ENCODE measurements at places on chromosomes 5 and 9.
A peak's percentile ranks its signal among the peaks of the same experiment; 100 is the strongest.

DNA sequence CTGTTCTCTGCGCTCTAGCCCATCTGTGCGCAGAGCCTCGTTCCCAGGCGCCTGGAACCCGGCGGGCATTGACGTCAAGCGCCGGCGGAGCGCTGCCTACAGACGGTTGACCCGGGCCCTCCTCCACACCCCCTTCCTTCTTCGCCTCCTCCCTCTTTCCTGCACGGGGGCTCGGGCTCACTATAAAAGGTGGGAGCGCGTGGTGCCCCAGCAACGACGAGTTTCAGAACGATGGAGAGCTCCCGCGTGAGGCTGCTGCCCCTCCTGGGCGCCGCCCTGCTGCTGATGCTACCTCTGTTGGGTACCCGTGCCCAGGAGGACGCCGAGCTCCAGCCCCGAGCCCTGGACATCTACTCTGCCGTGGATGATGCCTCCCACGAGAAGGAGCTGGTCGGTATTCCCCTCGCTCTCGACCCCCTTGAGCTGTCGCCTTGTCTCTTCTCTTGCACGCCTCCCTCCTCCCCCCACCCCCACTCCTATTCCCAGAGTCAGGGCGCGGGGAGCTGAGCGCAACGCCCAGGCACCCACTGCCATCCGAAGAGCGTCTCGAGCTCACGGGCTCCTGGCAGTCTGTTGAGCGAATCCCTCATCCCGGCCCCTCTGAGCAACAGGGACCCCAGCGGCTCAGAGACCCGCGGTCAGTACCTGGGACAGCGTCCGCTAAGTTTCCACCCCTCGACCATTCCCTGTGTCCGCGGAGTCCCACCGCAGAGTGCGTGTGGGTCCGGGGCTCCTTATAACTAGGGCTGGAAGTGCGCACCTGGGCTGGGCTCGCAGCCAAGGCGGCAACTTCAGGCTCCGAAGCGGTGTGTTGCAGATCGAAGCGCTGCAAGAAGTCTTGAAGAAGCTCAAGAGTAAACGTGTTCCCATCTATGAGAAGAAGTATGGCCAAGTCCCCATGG lies at the start of gene CARTPT:
CARTPT (plus strand) TSS at position 213 of the 902 bp plus-strand sequence; CDS start at position 232, 19 bp downstream.
- no peak for DNase-seq

GRCh38 chr9:87667164-87667738 lies 58.7 kb upstream of the CTSL start:
- peak; percentile 16 for DNase-seq

- DNase-seq = no peak
Measured at GRCh38 chr9:99431103-99431502, 209.0 kb downstream of the SEC61B start.

DNA sequence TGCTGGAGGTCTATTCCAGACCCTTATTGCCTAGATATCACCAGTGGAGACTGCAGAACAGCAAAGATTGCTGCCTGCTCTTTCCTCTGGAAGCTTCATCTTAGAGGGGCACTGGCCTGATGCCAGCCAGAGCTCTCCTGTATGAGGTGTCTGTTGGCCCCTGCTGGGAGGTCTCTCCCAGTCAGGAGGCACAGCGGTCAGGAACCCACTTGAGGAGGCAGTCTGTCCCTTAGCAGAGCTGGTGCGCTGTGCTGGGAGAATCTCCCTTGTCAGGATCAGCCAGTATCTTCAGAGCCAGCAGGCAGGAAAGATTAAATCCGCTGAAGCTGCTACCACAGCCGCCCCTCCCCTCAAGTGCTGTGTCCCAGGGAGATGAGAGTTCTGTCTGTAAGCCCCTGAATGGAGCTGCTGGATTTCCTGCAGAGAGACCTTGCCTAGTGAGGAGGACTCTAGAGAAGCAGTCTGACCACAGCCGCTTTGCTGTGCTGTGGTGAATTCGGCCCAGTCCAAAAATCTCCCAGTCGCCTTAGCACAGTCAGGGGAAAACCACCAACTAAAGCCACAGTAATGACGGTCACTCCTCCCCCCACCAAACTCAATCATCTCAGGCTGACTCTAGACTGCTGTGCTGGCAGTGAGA lies 124.1 kb downstream of the JAKMIP2 start:
- DNase-seq = no peak

DNA sequence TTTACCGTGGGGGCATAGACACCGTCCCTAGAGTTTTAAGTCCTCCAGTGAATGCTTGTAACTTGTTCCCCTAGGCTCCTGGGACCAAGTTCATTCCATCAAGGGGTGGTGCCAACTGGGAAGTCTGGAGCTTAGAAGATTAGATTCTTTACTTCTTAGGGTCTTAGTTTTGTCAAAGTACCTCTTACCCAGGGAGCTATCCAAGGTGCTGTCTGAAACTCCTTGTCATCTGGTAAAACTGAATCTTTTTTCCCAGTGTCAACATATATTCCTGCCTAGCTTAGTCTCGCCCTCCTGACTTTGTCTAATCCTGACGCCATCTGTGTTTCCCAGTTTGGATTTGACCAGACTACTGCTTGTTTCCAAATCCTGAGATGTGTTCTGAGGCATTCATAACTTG lies 41.6 kb downstream of the MAMDC2 start:
- no peak for DNase-seq

DNA sequence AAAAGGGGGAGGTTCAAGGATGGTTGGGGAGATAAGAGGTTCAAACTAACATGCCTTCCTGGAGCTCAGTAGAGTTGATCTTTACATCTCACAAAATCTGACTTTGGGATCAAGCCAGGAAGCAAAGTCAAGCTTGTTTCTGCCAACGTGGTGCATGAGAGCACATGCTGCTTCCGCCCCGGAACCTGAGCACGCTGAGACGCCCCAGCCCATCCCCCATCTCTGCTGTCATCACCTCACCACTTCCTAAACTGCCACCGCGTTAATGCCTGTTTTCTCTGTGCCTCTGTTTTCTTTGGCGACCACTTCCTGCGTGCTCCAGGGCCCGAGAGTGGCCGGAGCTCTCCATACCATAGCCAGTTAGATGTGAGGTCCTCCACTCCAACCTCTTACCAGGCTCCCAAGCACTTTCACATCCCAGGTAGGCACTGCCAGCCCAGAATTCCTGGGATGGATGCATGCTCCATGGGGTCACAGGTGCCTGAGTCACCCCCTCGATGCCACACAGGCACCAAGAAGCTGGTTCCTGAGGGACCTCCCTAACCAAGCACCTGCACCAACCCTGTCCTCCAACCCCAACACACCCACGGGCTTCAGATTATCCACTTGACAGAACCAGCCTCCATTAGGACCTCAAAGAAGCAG lies 31.2 kb upstream of the AFAP1L1 start:
- peak; percentile 54 for DNase-seq

DNA sequence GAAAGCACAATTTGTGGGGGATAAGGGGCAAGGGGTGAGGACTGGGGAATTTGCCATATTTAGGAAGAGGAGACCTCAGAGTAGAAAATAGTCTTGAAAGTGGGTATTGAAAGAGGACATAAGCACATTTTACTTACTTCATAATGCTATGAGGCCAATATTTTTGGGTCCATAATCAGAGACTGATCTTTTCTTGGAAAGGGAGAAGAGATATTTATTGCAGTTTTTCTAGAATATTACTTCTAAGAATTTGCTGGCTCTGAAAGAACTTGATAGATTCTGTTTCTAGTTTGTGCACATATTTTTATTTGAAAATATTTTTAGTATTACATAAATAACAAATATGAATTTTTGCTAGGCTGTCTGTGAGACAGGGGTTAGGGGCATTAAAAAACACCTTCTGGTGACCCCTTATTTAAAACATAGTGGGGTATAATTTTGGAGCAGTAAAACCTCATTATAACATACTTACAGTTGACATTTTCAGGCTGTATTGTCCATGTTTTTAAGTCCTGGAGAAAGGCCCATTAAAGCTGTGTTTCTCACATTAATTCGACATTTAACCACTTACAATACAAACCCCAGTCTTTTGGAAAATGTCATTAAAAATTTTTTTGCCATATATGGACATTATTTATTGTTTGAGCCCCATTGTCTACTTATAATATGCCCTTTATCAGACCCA lies 118.9 kb upstream of the NFIB start:
- no peak for DNase-seq

- DNase-seq = no peak
Measured at GRCh38 chr5:61327760-61328753, 4.0 kb upstream of the ZSWIM6 start.

GRCh38 chr5:127746756-127747155 lies 43.6 kb downstream of the CCDC192 start:
- DNase-seq = no peak

DNA sequence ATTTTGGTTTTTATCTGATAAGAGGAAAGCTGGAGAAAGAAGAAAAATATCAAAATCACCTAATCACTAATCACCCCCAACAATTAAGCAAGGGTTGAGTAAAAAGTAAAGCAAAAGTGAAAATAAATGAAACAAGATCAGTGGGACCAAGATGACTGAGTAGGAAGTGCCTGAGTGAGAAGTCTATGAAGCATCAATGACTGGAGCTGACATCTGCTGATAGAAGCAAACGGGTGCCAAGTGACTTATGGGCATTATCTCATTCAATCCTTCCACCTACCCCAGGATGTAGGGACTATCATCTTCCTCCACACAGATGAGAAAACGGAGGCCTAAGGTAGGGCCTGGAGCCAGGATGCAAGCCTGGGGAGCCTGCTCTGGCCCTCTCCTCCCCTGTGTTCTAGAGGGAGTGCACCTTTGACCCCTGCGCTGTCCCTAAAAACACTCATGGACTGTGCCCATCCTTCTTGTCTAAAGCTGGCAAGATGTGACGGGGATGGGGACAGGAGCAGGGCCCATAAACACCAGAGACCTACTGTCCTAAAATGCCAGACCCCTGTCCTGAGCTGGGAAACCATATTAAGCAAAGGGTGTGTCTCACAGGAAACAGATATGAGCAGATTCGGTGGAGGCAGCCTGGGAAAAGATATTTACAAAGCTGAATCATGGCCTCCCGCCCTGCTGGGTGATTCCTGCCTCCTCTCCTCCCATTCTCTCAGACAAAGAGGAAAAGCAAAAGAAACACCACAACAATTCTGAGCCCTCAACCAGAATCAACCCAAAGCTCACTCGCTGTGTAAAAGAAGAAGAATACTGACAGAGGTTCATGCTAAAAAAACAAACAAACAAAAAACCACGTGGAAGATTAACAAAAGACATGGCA lies 116.0 kb downstream of the AUH start:
- DNase-seq = no peak

DNA sequence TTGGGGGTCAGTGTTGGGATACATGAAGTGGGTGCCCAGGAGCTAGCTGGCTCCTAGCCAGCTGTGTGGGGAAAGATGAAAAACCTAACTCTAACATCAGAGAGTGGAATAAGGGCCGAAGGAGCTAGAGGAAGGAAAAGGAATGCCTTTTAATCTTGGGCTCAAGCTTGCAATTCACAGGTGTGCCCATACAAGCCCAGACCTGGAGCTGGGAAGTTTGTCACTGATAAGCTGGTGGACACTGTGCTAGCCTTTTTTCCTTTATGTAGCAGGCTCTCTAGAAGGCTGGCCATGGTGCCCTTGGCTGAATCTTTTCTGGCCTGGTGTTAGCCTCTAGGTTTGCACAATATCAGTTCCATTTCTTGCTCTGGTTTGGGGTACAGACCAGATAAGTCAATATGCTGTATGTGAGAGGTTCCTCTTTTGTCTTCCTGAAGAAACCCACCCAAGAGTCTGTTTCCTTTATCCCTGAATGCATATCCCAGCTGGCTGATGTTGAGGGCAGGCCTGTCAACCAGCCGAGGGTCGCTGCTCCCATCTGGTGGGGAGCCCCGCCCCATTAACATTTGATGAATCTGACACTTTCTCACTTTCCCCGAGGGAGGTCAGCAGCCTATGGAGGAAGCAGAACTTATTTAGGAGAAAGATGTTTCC lies 92.4 kb upstream of the CXCL14 start:
- DNase-seq = no peak

DNA sequence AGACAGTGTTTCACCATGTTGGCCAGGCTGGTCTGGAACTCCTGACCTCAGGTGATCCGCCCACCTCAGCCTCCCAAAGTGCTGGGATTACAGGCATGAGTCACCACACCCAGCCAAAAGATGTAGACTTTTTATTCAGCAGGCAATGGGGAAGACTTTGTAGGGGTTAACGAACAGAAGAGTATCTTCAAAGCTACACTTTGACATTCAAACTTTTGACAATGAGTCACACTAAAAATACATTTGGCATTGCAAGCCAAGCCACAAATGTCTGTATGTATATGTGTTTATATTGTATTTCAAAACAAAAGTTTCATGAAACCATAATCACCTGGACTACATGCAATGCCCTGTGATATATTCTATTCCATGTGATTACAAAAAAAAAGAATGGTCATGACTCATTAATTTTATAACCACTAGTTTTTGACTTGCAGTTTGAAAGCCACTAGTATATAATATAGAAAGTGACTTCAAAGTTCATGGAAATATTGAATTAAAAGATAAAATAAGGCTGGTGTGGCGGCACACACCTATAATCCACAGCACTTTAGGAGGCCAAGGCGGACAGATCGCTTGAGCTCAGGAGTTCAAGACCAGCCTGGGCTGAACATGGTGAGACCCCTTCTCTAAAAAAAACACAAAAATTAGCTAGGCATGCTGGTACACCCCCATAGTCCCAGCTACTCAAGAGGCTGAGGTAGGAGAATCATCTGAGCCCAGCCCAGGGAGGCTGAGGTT lies 8.3 kb downstream of the DIMT1 start:
- no peak for DNase-seq

DNA sequence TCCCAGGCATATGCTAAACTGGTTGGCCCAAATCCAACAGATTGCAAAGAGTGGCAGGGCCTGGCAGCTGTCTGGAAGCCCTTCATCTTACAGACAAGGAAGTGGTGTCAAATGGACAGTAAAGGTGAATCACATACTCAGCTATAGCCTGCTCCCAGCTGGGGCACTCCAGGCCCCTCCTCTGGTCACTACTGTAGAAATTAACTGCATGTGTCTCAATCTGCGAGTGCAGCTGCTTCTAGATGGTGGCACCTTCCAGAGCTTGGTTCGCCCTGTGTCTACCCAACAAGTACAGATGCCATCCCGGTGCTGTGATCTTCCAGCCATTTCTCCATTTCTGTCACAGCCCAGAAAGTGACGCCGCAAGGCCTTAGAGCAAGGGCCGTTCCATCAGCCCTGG lies 50.2 kb downstream of the OTULIN start:
- no peak for DNase-seq

- no peak for DNase-seq
Measured at GRCh38 chr5:103927739-103928138, 365.1 kb upstream of the NUDT12 start.

- no peak for DNase-seq
Measured at GRCh38 chr5:54616518-54617220, 99.1 kb downstream of the SNX18 start.

GRCh38 chr9:78091731-78092130 lies 60.1 kb upstream of the GNAQ start:
- no peak for DNase-seq

GRCh38 chr5:135600152-135600570 lies 21.4 kb upstream of the CXCL14 start:
- no peak for DNase-seq

GRCh38 chr9:113316030-113316429 lies 12.9 kb upstream of the RNF183 start:
- DNase-seq = no peak

GRCh38 chr5:38400365-38400764 lies 142.0 kb downstream of the EGFLAM start:
- no peak for DNase-seq
